HT-29 (cell line): ENCODE measurements at places on chromosomes 1 and 21. TPM values are rescaled to one million over a fixed set of nuclear protein-coding genes. Genes with fewer than 3 reads are reported as not detected.

TTC24 gene
- total RNA-seq = not detected in 2 replicates

PTGS2 gene
- total RNA-seq = 7.9 and 12.9 TPM in 2 replicates

LCE1B gene
- total RNA-seq = not detected in 2 replicates

TMPRSS3 gene
- total RNA-seq = 0.05 and 0.37 TPM in 2 replicates

GRCh38 chr1:76371941-76372340, 297.4 kb downstream of the ST6GALNAC3 start:
- DNase-seq = no peak

- no peak for DNase-seq
These were observed 38.6 kb upstream of the COL6A1 start for GRCh38 chr21:45942755-45943629.

GRCh38 chr1:224747578-224747977, 131.5 kb downstream of the CNIH3 start:
- DNase-seq = peak; percentile 4

- DNase-seq = peak; percentile 28
These were observed 7.8 kb downstream of the PTTG1IP start for GRCh38 chr21:44865561-44866280.

GRCh38 chr21:18350216-18350615, 53.4 kb downstream of the TMPRSS15 start:
- no peak for DNase-seq

DNA sequence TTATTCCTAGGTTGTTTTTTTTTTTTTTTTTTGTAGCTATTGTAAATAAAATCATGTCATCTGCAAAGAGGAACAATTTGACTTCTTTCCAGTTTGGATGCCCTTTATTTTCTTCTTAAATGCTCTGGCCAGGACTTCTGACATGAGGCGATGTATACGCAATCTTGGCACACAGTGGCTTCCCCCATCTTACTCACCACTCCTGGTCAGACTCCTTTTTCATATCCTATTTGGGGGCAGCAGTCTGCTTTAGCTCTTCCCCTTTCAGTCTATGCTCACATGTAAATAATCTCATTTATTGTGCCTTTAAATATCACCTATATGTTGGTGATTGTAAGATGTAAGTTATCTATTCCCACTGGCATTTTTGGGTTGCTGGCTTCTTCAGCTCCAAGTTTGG, 56.1 kb downstream of the SLAMF6 start:
- DNase-seq = no peak

GRCh38 chr1:91338501-91338900, 66.1 kb downstream of the HFM1 start:
- no peak for DNase-seq

DNA sequence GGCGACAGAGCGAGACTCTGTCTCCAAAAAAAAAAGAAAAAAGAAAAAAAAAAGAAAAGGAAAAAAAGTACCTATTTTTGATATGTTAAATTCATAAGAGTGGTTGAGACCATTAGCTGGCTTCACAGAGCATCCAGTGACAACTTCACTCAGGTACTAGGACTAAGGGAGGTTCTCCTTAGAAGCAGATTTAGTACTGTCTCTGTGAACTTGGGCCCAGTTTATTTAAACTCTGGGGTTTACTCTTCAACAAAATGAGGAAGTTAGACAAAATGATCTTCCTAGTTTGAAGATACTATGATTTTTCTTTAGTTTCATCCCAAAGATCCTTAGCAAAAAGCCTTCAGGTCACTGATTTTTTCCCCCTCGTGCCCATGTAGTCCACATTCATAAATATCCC, 21.2 kb downstream of the MACO1 start:
- no peak for DNase-seq

DNA sequence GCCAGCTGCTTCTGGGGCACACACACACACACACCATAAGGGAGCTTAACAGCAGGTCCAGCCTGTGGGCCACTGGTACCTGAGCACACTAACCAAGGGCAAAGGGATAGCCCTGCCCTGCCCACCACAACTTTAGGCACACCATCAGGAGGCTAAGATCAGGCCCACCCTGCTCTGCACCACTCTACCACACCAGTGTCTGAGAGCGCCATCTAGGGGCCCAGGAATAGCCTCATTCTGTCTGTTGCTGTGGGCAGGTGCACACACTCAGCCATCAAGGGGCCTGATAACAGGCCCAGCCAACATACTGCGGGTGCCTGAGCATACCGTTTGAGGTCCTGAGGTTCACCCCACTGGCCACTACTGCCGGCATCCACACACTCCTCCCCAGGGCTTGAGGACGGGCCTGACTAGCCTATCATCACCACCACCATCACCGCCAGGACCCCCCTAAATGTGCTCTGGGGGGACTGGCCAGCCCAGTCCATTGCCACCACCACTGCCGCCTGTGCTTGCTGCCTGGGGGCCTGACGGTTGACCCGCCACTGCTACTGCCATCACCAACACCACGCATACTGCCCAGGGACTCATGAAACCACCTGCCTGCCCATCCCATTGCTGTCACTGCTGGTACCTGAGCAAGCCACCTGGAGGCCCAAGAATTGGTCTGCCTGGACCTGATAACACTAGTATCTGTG, 31.3 kb downstream of the NSL1 start:
- DNase-seq = no peak

DNA sequence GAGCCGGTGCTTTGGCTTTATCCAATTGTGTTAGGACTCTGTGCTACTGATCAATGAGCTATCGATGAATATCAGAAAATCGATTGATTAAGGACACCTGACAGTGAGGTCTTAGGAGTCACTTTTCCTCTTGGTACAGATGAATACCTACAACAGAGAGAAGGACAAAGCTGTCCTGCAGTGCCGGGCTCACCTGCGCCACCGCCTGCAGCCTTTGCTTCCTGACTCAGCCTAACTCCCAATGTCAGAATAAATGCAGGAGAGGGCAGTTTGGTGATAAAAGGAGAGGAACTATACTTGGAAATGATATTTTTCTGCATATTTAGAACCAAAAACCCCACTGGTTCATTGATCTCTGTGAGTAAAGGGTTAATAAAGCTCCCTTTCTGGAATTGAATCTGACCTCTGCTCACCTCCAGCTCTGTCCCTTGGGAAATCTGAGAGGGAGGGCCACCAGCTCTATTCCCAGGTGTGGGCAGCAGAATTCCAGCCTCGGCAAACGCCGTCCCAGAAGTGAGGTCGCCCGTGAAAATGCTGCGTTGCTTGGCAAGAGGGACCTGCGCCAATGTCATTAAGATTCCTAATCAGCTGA, 39.3 kb downstream of the POFUT2 start:
- DNase-seq = no peak

- DNase-seq = no peak
These were observed 59.8 kb downstream of the KDM1A start for GRCh38 chr1:23079025-23079424.

- DNase-seq = no peak
These were observed 234.5 kb upstream of the C1orf105 start for GRCh38 chr1:172185996-172186395.

DNA sequence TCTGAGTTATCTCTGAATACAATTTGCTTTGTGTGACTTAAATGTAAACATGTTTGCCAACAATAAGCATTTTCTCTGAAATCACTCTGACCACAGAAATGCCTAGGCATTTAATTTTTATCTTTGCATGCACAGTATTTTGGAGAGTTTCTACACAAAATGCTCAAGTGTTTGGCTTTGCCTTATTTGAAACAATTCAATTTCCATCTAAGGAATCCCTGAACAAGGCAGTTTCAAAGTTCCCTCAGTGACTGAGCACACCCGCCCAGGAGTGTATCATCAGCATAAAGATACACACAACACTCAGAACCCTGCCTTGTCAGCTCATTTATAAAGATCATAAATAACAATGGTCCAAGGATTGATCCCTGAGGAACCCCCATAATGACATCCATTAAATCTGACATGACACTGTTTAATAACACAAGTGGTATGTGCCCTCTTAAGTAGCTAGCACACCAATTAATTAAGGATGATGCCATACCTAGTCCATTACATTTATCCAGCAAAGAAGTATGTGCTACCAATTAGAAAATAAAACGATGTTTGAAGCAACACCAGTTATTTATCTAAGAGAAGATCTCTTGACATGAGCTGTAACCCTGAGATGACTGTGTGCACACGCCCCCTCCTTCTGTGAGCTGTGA, 585.8 kb downstream of the ADGRL2 start:
- DNase-seq = no peak

GRCh38 chr1:16155537-16156410, at the start of gene EPHA2:
Gene EPHA2 (minus strand): TSS chr1:16156069. CDS start chr1:16155932, 137 bp downstream.
- DNase-seq = peak; percentile 97

GRCh38 chr1:33781652-33782051, 82.2 kb upstream of the HMGB4 start:
- DNase-seq = no peak
